ENCODE measurements at places on chromosomes 4 and X.
A peak's percentile ranks its signal among the peaks of the same experiment; 100 is the strongest.

- peaks cover 15% of the 10 kb centered on the region for H3K36me3 ChIP-seq
- H3K27me3 ChIP-seq = no peaks in the 10 kb centered on the region
- no peak overlapping the region for H3K4me3 ChIP-seq
- H3K4me1 ChIP-seq = peaks cover 17% of the 10 kb centered on the region
- H3K27ac ChIP-seq = no peak overlapping the region
- DNase-seq = no peak
Observed at GRCh38 chr4:73187325-73187724, 71.3 kb downstream of the ANKRD17 start.

- H3K27ac ChIP-seq = no peak overlapping the region
- H3K27me3 ChIP-seq = no peaks in the 10 kb centered on the region
- H3K36me3 ChIP-seq = no peaks in the 10 kb centered on the region
- DNase-seq = no peak
Observed at GRCh38 chrX:132948648-132949260, 9.7 kb downstream of the HS6ST2 start.

GRCh38 chrX:6729626-6730025, 194.7 kb upstream of the VCX3A start:
- peak overlapping the region; percentile 8 for H3K27ac ChIP-seq
- H3K4me1 ChIP-seq = no peaks in the 10 kb centered on the region
- no peak for DNase-seq
- no peaks in the 10 kb centered on the region for H3K36me3 ChIP-seq
- H3K27me3 ChIP-seq = peaks cover 2% of the 10 kb centered on the region
- H3K4me3 ChIP-seq = no peak overlapping the region

DNA sequence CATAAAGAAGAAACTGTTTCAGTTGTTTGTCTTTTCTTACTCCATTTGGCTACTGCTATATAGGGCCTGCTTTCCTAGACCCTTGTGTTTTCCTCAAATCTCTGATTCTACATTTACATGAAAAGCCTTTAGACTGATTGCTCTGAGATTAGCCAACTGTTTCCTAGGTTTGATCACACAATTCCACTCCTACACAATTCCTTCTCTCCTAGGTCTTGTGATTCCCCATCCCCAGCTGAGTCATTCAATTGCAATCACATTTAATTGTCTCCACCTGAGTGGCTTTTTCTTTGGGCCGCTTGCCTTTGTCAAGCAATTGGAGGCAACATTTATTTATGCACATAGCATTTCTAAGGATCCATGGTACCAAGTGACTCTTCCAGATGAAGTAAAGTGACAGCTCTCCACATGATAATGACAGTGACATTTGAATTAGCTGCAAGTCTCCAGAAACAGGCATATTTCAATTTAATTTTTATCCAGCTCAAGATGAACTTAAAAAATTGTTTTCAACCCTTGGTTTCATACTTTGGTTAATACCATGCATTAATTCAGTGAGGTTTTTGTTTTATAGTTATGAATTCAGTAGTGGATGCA, 35.8 kb downstream of the ATXN3L start:
- no peak overlapping the region for H3K4me3 ChIP-seq
- no peaks in the 10 kb centered on the region for H3K36me3 ChIP-seq
- H3K27ac ChIP-seq = peak overlapping the region; percentile 21

GRCh38 chrX:139738581-139738980, 30.6 kb upstream of the MCF2 start:
- peaks cover 21% of the 10 kb centered on the region for H3K4me1 ChIP-seq
- no peak for DNase-seq
- H3K27ac ChIP-seq = peak overlapping the region; percentile 53

- no peak overlapping the region for H3K4me3 ChIP-seq
- no peaks in the 10 kb centered on the region for H3K36me3 ChIP-seq
- peak overlapping the region; percentile 97 for H3K27ac ChIP-seq
- H3K27me3 ChIP-seq = no peaks in the 10 kb centered on the region
- DNase-seq = no peak
Observed at GRCh38 chr4:39037491-39037825, 5.2 kb upstream of the TMEM156 start.
